ENCODE measurements at places on chromosomes 7 and 10.

- DNase-seq, result no peak
Measured at GRCh38 chr10:86583983-86584382, 62.4 kb upstream of the WAPL start.

GRCh38 chr7:22549667-22550513 lies 49.9 kb upstream of the STEAP1B start:
- DNase-seq, result no peak

- no peak for DNase-seq
Measured at GRCh38 chr7:22564511-22565045, 64.6 kb upstream of the STEAP1B start.

DNA sequence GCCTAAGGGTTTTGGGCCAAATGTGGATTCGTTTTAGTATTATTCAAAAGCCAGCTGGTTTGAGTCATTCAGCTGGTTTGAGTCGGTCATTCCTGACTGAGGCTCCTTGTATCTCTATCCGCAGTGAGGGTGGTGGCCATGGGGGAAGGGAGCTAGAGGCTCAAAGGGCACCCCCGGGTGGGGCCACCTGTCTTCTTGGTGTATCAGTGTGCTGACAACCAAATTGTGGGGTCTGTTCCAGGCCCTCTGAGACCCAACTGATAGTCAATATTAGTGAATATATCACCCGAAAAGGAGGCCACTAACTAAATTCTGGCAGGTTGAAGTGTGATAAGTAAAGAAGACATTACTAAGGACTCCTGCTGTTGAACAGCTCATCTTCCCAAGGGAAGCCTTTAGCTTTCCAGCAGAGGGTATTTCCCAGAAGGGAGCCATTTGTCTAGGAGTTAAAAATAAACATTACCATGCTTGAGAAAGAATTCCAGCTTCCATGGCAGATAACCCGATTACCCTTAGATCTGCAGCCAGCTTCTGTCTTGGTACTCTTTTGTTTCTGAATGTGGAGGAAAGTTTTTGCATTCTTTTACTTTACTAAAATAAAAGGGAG lies 29.9 kb upstream of the DDX50 start:
- peak; percentile 44 for DNase-seq

DNA sequence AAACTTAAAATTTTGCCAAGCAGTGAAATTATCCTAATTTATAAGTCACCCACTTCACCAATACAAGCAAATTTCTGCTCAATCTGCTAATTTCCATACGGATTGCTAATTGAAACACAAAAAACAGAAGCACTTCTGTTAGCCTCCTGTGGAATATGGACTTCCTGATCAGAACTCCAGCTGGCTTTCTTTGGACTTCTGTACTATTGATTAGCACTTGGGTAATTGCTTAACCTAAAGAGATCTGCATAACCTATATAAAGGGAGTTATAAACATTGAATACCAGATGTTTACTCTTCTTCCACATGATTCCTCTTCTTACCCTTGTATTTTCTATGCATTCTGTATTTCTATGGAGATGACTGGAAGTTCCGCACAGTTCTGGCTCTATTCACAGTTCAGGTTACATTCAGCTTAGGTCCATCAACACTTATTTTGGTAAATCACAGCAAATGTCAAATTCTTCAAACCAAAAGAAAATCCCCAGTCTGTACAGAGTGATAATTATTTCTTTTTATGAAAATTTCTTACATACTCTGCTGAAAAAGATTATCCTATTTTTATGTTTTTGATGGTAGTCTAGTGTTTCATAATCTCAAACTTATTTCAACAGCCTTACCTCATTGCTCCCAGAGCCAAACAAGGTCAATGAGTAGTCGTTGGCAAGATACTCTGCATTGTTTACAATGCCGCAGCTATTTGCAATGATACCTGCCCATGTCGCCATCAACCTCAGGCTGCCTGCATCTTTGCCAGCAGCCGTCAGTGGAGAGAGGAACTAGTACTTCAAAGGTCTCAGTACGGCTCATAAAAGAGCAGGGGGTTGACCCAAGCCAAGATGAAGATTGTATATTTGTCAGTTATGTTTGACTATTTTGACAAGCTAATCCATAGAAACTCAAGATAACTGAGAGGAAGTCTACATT lies 225.6 kb downstream of the AHR start:
- DNase-seq, result no peak

- DNase-seq, result no peak
Measured at GRCh38 chr10:28307267-28307666, 4.4 kb upstream of the MPP7 start.

DNA sequence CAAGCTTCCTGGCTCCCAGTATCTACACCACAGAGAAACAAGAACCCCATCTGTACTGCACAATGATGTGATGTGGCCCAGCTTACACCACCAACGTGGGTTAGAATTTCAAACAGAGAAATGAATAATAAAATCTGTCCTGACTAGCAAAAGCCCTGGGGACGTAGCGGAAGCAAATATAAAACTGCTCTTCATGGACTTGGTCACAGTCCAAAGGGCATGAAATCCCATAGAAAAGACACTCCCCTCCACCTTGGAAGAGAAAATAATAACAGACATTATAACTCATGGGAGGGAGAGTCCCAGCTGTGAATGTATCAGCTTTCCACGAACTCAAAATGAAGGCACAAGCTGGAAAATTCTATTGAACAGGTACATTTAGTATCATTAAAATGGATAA lies 205.3 kb upstream of the GALNT17 start:
- no peak for DNase-seq

- DNase-seq, result no peak
Measured at GRCh38 chr10:72259491-72260238, 14.1 kb upstream of the DDIT4 start.

GRCh38 chr7:15546272-15546792 lies 15.5 kb downstream of the AGMO start:
- no peak for DNase-seq

DNA sequence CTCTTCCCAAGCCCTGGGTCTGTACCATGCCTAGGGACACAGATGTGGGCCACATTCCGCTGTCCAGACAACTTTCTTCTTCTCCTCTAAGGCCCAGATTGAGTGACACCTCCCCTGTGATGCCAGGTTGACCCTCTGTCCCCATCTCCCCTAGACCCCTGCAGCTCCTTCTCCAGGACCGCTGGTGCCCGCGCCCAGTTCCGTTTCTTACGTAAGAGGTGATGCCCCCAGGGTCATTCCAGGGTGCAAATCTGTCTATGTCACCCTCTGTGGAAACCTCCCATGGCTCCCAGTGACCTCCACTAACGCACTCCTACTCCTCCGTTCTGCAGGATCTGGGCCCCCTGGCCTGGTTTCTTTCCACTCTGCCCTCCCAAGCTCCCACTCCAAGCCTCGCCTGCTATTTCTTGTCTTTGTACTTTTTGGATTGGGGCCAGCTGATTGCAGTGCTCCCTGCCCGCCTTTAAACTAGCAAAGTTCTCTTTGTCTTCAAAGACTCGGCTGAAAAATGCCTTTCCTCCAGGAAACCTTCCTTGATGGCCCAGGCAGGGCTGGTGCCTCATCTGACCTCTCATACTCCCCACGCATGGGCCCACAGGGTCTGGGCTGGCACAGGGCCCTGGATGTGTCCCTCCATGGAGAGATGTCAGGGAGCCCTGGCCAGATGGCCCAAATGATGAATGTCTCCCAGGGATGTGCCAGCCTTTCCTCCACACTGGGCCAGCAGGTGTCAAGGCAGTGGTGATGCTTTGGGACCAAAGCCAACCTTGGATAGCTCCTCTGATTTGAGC lies 21.3 kb upstream of the ELN start:
- DNase-seq, result peak; percentile 65

- DNase-seq, result no peak
Measured at GRCh38 chr10:70558871-70559810, 43.4 kb downstream of the PRF1 start.

DNA sequence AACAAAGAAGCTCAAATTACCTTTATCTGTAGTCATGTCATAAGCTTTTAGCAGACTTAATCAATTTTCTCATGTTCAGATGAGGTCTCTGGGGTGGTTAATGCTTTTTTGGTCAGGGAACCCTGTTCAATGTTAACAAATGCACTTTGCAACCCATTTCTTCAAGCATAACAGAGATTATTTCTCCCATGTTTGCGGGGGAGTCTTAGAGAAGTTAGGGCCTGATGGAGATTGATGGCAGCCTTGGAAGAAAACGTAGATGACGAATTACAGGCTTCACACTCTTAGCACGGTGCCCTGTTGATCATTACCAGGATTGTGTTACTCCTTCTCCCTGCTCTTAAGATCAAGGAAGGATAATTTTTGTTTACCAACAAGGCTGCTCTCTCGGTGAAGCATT lies 76.4 kb downstream of the AGMO start:
- no peak for DNase-seq

GRCh38 chr10:86423739-86424138 lies 57.1 kb upstream of the GRID1 start:
- DNase-seq, result no peak

DNA sequence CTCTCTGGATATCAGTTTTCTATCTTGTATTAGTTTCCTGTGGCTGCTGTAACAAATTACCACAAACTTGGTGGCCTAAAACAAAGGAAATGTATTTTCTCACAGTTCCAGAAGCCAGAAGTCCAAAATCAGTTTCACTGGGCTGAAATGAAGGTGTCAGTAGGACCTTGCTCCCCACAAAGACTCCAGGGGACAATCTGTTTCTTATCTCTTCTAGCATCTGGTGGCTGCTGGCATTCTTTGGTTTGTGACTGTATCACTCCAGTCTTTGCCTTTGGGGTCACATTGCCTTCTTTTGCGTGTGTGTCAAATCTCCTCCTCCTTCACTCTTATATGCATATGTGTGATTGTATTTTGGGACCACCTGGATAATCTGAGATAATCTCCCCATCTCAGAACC lies 153.0 kb upstream of the PRPS1L1 start:
- no peak for DNase-seq

DNA sequence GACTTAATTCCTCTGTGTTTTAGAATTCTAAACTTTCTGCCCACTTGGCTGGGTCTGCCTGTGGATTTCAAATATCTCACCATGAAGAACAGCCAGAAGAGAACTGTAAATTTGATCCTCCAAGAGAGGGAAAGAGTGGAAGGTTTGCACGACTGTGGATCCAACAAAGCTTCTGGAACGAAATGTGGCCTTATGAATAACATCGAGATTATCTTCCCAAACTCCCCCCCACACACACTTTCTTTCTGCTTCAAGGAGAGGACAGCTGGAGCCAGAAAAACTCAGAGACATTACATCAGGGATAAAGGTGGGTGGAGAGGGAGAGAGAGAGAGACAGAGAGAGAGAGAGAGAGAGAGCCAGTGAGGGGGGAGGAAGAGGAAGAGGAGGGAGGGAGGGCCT lies 570.1 kb upstream of the MGMT start:
- no peak for DNase-seq

GRCh38 chr7:94432817-94433216 lies 38.1 kb downstream of the COL1A2 start:
- no peak for DNase-seq

DNA sequence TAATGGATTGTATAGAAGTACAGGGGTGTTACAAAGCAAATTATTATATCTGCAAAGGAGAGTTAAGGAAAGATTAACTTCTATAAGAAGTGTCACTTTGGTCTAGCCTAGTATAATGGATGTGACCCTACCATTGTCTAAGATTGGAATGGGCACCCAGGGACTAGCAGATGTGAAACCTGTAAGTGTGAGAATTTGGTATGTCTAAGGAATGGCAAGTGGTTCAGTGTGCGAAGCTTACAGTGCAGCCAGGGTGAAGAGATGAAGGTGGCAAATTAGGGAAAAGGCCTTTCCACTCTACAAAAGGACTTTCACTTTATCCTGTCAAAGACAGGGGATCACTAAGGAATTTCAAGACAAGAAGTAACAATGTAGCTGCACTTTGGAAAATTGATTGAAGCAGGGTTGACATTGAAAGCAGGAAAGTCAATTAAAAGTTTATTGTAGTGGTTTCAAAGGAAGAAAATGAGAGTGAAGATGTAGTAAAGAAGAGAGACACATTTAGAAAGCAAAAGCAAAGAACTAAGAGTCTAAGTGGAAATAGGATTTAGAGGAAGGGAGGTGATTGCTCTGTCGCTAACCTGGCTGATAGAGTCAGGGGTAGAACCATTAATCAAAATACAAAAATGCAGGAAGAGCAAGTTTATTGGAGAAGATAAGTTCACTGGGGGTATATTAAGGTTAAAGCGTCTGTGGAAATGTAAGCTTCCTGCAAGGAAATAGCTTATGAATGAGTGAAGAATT lies 47.4 kb downstream of the KCND2 start:
- no peak for DNase-seq

DNA sequence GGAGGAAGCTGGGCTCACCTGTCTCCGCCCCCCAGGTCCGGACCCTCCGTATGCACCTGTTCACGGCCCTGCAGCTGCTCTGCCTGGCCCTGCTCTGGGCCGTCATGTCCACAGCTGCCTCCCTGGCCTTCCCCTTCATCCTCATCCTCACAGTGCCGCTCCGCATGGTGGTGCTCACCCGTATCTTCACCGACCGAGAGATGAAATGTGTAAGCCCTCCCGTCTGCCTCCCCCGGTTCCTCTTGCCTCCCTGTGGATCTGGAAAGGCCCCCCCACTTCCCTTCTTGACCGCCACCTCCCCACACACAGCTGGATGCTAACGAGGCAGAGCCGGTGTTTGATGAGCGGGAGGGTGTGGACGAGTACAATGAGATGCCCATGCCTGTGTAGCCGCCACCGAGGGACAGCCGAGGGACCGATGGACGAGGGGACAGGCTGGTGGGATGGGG lies 4.6 kb downstream of the FASTK start:
- no peak for DNase-seq

DNA sequence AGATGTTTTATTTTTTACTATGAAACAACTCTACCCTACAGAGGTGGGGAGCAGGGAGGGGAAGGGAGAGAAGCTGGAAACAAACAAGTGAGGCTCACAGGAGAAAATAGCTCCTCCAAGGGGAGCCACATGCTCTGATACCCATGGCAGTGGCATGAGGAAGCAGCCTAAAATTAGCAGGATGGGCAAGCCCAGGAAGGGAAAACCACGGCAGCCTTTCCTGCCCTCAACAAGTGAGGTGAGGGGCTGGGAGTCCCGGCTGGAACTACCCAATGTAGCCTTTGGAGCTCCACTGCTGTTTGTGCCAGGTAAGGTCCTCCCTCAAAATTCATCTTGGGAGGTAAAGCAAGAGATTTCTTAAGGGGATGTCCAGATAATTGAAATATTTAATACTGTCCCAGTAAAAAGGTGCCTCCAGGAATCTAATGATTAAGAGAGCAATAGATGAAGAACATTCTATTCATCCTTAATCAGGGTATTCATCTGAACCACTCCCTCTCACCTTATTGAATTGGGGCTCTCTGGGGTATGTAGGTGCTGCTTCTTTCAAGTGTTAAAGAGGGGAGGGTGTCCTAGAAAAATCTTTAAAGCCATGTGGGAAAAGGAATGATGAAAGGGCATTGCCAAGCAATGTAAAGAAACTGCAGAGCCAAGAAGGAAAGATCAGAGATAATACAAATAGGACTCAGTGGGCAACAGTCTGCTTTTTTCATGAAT lies 12.8 kb upstream of the HERC4 start:
- no peak for DNase-seq

DNA sequence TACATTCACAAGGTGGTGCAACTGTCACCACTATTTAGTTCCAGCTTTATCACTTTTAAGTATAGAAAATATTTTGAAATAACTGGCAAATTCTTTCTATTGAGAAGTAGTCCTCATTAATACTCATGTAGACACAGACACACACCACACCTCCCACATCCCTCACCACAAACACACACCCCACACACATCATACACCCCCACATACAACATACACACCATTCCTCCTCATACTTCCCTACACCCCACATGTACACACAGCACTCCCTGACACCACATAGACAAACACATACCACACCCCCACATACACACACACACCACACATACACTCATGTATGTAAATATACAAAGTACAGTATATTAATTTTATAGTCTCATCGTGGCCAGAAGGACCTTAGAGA lies 178.8 kb downstream of the LRMDA start:
- DNase-seq, result no peak

Data from NCI-H446 treated with DMSO at 0.1 percent for 48 hours (cell line).